ENCODE measurements at places on chromosomes 2 and 18. TPM values are rescaled to one million over a fixed set of nuclear protein-coding genes. Genes with fewer than 3 reads are reported as not detected.

DNA sequence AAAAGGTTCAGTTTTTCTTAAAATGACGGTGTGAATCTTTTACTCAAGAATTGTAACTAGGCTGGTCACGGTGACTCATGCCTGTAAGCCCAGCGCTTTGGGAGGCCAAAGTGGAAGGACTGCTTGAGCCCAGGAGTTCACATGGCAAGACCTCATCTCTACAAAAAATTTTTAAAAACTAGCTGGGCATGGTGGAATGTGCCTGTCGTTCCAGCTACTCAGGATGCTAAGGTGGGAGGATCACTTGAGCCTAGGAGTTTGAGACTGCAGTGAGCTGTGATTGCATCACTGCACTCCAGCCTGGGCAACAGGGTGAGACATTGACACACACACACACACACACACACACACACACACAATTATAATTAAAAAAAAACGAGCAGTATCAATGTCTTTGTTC, 369.8 kb downstream of the DPP10 start:
- no peak overlapping the region for H3K4me3 ChIP-seq
- no peak overlapping the region for H3K27ac ChIP-seq
- DNase-seq: no peak

GRCh38 chr2:11709293-11709692, 37.1 kb upstream of the LPIN1 start:
- no peaks in the 10 kb centered on the region for H3K36me3 ChIP-seq
- H3K27me3 ChIP-seq: no peaks in the 10 kb centered on the region
- H3K27ac ChIP-seq: no peak overlapping the region

DNA sequence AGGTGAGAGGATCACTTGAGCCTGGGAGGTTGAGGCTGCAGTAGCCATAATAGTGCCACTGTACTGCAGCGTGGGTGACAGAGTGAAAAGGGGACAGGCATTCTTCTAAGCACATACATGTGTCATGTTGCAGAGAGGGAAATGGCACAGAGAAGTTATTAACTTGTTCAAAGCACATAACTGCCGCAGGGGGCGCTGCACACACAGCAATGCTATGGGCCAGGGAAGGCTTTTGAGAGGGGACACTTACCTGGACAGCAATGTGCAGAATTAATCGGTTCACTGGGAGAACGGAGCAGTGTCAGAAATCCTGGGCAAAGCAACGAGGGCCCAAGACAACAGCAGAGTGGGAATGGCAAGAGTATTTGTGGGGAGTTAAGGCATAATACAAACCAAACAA, 2.4 kb downstream of the SCYGR8 start:
- DNase-seq: no peak
- no peaks in the 10 kb centered on the region for H3K27me3 ChIP-seq
- no peak overlapping the region for H3K27ac ChIP-seq
- no peak overlapping the region for H3K4me3 ChIP-seq
- H3K4me1 ChIP-seq: no peaks in the 10 kb centered on the region

DNA sequence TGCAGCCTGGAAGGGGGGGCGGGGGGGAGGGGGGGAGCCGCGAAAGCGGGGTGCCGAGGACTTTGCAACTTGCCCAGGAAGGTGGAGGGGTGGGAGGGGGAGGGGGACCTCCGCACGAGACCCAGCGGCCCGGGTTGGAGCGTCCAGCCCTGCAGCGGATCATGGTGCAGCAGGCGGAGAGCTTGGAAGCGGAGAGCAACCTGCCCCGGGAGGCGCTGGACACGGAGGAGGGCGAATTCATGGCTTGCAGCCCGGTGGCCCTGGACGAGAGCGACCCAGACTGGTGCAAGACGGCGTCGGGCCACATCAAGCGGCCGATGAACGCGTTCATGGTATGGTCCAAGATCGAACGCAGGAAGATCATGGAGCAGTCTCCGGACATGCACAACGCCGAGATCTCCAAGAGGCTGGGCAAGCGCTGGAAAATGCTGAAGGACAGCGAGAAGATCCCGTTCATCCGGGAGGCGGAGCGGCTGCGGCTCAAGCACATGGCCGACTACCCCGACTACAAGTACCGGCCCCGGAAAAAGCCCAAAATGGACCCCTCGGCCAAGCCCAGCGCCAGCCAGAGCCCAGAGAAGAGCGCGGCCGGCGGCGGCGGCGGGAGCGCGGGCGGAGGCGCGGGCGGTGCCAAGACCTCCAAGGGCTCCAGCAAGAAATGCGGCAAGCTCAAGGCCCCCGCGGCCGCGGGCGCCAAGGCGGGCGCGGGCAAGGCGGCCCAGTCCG, 540 bp downstream of the SOX11 start:
- H3K4me3 ChIP-seq: no peak overlapping the region
- H3K36me3 ChIP-seq: no peaks in the 10 kb centered on the region
- DNase-seq: no peak
- no peak overlapping the region for H3K27ac ChIP-seq
- peaks cover 73% of the 10 kb centered on the region for H3K27me3 ChIP-seq
- H3K4me1 ChIP-seq: peaks cover 24% of the 10 kb centered on the region

GRCh38 chr18:74929110-74929509, 279.8 kb downstream of the PTGR3 start:
- DNase-seq: no peak
- no peaks in the 10 kb centered on the region for H3K4me1 ChIP-seq
- no peak overlapping the region for H3K27ac ChIP-seq
- H3K4me3 ChIP-seq: no peak overlapping the region
- H3K27me3 ChIP-seq: no peaks in the 10 kb centered on the region

GRCh38 chr18:5318061-5318700, 22.7 kb upstream of the ZBTB14 start:
- no peaks in the 10 kb centered on the region for H3K36me3 ChIP-seq
- H3K27ac ChIP-seq: no peak overlapping the region
- no peak overlapping the region for H3K4me3 ChIP-seq
- no peaks in the 10 kb centered on the region for H3K4me1 ChIP-seq
- DNase-seq: no peak

DNA sequence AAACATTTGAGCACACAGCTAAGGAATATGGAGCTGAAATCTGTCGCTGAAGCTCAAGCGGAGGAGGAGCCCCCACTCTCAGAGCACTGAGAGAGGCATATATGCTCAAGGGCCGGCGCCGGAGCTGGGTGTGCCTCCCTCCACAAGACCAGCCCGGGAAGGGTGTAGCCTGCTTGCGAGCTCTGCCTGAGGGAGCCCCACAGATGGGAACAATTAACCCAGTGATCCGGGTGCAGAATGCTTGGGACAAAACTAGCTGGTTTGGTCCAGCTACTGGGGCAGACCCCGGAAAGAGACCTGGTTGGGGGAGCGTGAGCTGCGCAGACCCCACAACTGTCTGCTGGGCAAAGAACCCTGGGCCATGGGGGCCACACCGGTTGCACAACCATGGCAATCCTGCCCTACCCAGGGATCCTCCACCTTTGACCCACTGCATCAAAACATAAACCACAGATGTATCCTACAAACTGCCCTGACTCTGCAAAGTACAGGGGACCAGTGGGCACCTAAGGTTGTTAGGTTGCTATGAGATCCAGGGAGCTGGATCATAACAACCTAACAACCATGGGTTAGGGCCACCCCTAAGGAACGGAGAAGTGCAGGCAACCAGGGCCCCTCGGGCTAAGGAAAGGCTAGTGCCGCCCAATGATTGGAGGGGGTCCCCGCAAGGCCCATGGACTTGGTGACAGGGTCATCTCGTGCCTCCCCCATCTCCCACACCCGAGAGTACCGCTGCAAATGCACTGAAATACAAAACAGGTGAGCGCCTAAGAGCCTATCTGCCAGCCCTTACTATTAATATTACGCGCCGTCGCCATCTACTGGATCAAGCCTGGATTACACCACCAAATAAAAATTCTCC, 53.4 kb upstream of the SCN1A start:
- H3K27me3 ChIP-seq: no peaks in the 10 kb centered on the region
- H3K4me3 ChIP-seq: no peak overlapping the region
- H3K27ac ChIP-seq: no peak overlapping the region
- H3K4me1 ChIP-seq: no peaks in the 10 kb centered on the region

DNA sequence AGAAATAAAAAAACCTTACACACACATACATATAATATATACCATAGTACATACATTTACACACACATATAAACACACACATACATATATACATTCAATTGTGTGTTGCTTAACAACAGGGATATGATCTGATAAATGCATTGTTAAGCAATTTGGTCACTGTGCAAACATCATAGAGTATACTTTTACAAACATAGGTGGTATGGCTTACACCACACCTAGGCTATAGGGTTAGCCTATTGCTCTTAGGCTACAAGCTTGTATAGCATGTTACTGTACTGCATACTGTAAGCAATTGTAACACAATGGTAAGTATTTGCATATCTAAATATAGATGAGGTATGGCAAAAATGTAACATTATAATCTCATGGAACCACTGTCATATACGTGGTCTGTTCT, 156.8 kb upstream of the ERBB4 start:
- DNase-seq: no peak
- no peaks in the 10 kb centered on the region for H3K36me3 ChIP-seq
- H3K27ac ChIP-seq: no peak overlapping the region
- H3K4me3 ChIP-seq: no peak overlapping the region
- H3K4me1 ChIP-seq: no peaks in the 10 kb centered on the region

- no peaks in the 10 kb centered on the region for H3K27me3 ChIP-seq
- H3K36me3 ChIP-seq: peaks cover 57% of the 10 kb centered on the region
- no peak overlapping the region for H3K4me3 ChIP-seq
Observed at GRCh38 chr18:58979615-58980014, 114.9 kb downstream of the ZNF532 start.

GRCh38 chr2:60515721-60516226, 37.7 kb downstream of the BCL11A start:
- H3K27me3 ChIP-seq: no peaks in the 10 kb centered on the region
- no peaks in the 10 kb centered on the region for H3K4me1 ChIP-seq
- H3K27ac ChIP-seq: no peak overlapping the region
- DNase-seq: peak; percentile 63

- H3K36me3 ChIP-seq: no peaks in the 10 kb centered on the region
- H3K4me3 ChIP-seq: no peak overlapping the region
- H3K27me3 ChIP-seq: no peaks in the 10 kb centered on the region
- no peaks in the 10 kb centered on the region for H3K4me1 ChIP-seq
Observed at GRCh38 chr2:3659447-3660432, 1.7 kb downstream of the ALLC start.

GRCh38 chr18:79545255-79545654, 134.3 kb upstream of the CTDP1 start:
- no peak overlapping the region for H3K4me3 ChIP-seq
- H3K27ac ChIP-seq: no peak overlapping the region
- H3K4me1 ChIP-seq: no peaks in the 10 kb centered on the region

DNA sequence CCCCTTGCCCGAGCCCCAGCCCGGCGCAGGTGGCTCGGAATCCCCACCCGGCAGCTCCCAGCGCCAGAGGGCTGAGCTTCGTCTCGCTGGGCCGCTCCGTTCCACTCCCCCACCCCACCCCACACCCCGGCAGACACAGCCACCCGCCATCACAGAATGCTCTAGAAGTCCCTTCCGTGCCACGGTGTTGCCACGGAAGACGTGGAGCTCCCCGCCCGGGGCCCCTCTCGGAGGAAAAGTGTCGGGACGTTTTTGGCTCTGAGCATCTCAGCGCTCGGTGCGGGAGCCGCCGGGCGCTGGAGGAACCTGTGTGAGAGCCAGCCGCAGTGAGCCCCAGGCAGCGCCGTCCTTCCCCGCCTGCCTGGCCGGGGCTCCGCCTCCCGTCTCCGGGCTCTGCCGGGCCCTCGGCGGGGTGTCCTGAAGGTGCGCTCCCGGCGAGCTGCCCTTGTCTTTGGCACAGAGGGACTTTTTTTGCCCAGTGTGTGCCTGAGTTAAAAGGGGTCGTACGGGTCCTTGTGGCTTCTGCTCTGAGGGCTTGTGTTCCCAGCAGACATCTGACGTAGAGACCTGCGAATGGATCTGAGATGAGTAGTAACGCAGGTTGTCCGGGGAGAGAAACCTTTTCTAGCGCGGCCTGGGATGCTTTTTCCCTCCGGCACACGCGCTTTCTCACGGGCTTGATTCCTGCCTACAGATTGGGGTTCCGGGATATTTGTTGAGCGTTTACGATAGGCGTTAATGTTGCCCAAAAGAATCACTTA, 1.8 kb downstream of the ZCCHC2 start:
- peaks cover 40% of the 10 kb centered on the region for H3K4me1 ChIP-seq
- H3K36me3 ChIP-seq: no peaks in the 10 kb centered on the region
- H3K4me3 ChIP-seq: peak overlapping the region; percentile 92
- H3K27ac ChIP-seq: peak overlapping the region; percentile 97

- H3K4me1 ChIP-seq: no peaks in the 10 kb centered on the region
- no peaks in the 10 kb centered on the region for H3K36me3 ChIP-seq
- peak; percentile 69 for DNase-seq
- no peak overlapping the region for H3K27ac ChIP-seq
Observed at GRCh38 chr2:121071034-121071504, 213.9 kb downstream of the TFCP2L1 start.

GRCh38 chr2:15835991-15836688, 104.2 kb upstream of the MYCN start:
- H3K4me1 ChIP-seq: no peaks in the 10 kb centered on the region
- DNase-seq: no peak
- H3K4me3 ChIP-seq: no peak overlapping the region

DNA sequence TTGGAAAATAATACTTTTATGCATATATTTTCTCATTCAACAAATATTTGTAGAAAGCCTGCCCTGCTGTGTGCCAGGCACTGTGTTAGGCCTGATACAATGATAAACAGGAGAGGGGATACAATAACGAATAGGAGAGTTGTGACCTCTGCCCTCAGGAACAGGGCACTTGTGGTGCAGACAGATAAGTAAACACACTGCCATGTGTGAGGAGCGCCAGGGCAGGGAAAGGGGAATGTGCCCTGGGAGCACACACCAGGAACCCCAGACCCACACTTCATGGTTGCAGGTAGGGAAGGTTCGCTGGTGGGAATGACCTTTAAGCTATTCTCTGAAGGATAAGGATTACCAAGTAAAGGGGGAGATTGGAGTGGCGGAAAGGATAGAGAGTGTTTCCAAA, 42.2 kb upstream of the DSC1 start:
- peaks cover 26% of the 10 kb centered on the region for H3K4me1 ChIP-seq
- H3K27me3 ChIP-seq: no peaks in the 10 kb centered on the region
- DNase-seq: no peak
- H3K27ac ChIP-seq: no peak overlapping the region
- H3K4me3 ChIP-seq: no peak overlapping the region

DNA sequence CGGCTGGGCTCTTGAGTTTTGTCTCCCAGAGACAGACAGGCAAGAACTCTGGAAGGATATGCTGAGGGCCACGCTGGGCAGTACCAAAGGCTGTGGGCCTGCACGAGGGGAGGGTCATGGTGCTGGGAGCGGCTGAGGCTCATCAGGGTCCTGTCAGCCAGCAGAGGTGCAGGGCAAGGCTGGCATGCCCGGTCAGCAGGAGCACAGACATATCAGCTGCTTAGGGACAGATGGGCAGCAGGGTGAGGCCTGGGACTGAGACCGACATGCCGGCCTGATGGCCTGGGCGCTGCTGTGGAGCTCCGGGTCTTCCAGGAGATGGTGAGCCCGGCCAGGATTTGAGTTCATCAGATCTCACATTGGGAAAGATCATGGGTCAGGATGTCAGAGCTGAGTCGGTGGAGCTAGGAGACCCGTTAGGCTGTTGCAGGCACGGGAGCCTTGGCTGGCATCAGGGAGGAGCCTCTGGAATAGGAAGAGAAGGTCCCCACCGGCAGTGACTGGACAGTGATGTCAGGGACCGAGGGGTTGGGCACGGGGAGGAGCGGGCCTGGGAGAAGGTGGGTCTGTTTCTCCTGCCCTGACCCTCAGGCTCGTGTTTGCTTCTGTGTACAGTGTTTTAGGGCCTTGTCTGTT, 18.8 kb downstream of the CNDP2 start:
- DNase-seq: no peak
- H3K36me3 ChIP-seq: peaks cover 95% of the 10 kb centered on the region
- no peak overlapping the region for H3K4me3 ChIP-seq
- no peaks in the 10 kb centered on the region for H3K27me3 ChIP-seq
- no peaks in the 10 kb centered on the region for H3K4me1 ChIP-seq

MRPS5 gene
- 51.9 TPM for total RNA-seq

UGT1A4 gene
- total RNA-seq: not detected

EVX2 gene
- total RNA-seq: not detected

LRP1B gene
- 0.09 TPM for total RNA-seq

KCNG3 gene
- 0.89 TPM for total RNA-seq

PDIA6 gene
- total RNA-seq: 167 TPM

CFAP65 gene
- total RNA-seq: 7.6 TPM
